ENCODE measurements at places on chromosomes 13 and 19.

GRCh38 chr19:5775668-5776309 is 8.8 kb downstream of the PRR22 start:
- DNase-seq, result peak; percentile 82

DNA sequence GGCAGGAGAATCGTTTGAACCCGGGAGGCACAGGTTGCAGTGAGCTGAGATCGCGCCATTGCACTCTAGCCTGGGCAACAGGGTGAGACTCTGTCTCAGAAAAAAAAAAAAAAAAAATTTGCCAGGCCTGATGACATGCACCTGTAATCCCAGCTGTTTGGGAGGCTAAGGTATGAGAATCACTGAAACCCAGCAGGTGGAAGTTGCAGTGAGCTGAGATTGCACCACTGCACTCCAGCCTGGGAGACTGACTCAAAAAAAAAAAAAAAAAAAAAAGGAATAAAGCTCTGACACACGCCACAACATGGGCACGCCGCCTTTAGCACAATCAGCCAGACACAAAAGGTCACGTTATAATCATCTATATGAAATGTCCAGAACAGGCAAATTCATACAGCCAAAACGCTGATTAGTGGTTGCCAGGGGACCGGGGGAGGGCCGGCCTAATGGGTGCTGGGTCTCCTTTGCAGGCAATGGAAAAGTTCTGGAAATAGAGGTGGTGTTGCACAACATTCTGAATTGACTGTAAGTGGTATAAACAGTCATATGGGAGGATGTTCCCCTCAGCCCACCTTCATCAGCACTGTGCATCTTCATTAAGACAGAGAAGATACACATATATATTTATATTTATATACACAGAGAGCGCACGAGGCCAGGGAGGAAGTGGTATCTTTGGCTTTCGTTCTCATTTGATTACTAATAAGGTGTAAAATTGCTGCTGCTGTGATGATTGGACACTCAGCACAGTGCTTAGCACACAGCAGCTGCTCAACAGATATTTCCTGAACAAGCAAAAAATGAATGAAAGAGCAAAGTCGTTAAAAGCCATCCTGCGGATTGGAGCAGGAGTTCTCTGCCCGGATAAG is 3.8 kb downstream of the HSPBP1 start:
- no peak for DNase-seq

DNA sequence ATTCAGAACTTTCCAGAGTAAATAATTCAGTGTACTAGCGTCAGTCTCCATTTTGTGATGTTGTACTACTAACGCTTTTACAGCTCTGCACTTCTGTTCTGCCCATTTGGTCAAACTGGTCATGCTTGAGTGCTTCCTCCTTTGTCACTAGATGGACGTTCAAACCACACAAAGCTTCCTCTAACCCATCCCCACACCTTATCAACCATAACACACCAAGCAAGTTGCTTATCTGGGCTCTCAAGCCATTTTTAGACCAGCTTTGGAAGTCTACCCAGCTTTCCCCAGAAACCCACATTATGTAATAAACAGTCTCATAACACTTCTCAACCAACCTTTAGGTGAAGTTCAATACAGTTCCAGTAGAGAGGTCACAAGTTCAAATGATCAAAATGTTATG is 2.3 kb upstream of the ZNF347 start:
- no peak for DNase-seq

DNA sequence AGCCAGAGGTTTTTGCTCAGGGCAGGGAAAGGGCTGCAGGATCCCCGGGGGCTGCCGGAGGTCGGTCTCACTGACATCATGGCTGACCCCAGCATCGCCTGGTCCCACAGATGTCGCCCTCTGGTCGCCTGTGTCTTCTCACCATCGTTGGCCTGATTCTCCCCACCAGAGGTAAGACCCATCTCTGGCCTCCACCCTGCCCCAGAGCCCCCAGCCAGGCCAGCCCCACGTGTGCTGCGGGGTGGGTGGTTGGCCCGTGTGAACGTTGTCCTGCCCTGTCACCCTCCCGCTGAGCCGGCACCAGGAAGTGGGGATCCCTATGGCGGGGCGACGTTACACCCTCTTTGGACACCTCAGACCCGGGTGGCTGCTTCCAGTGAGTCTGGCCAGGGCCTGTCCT is 906 bp downstream of the FXYD5 start:
- no peak for DNase-seq

GRCh38 chr13:36513266-36513665 is 81.0 kb downstream of the CCNA1 start:
- DNase-seq, result no peak

GRCh38 chr13:48536621-48537250 is 3.9 kb upstream of the RCBTB2 start:
- no peak for DNase-seq

DNA sequence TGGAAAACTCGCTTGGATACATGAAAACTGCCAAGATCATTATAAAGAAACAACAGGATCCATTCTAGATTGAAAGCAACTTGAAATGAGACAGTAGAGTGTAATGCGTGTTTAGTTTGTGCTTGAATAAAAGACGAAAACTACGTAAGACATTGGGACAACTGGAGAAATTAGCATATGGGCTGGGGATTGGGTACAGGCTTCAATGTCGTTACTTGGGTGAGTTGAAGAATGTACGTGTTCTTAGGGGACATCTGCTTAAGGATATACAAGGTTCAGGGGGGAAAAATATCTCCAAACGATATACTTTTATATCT is 471 bp upstream of the ERVK3-1 start:
- DNase-seq, result no peak

- peak; percentile 36 for DNase-seq
These were observed 145.8 kb downstream of the KCNRG start for GRCh38 chr13:50161052-50161451.

- DNase-seq, result no peak
These were observed 311.6 kb downstream of the KCNRG start for GRCh38 chr13:50326811-50327210.

- DNase-seq, result no peak
These were observed 6.6 kb downstream of the SLITRK5 start for GRCh38 chr13:87677496-87678371.

DNA sequence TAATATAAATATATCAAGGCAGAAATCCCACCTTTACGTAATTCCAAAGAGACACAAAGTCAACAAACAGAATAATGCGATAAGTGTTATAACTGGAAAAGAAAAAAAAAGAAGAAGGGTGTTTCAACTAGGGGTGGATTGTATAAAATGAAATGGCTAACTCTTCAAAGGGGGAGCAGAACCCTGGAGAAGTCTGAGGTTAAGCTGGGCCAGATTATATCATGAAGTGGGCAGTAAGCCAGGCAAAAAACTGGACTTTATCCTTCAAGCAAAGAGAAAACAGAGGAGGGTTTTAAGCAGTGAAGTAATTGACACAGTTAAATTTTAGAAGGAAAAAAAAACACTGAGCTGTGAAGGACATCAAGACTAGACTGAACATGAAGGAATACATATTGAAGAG is 41.9 kb downstream of the TBC1D4 start:
- no peak for DNase-seq

DNA sequence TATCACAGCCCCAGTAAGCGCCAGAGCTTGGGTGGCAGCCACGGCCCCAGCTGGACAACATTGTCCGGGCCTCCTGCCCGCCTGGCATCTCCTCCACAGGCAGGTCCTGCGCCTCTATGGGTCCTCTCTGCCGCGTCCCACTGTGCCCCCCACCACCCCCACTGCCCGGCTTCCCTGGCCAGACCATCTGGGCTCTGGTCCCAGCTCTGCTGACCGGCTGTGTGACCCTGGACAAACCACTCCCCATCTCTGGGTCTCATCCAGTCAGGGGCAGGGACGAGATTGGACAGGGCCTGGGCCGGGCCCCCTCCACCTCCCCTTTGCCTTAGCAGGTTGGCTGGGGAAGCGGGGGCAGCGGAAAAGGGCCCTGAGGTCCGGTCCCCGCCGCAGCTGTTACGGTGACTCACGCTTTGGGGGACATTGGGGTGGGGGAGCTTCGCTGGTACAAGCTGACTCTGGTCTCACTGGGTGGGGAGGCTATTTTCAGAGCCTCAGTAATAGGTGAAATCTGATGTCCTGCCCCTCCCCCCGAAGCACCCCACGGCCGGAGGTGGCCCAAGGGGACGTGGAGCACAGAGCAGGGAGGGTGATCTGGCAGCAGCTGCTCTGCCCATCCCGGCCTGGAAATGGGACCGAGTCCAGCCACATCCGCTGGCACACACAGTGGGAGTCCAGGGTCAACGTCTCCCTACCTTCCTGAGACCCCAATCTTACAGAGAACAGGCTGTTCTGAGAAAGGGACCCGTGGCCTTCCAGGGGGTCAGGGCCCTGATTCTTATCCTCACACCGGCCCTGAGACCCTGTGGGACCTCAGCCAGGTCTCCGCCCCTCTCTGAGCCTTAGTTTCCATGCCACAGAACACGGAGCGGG is 9.1 kb downstream of the NFIC start:
- DNase-seq, result peak; percentile 71

DNA sequence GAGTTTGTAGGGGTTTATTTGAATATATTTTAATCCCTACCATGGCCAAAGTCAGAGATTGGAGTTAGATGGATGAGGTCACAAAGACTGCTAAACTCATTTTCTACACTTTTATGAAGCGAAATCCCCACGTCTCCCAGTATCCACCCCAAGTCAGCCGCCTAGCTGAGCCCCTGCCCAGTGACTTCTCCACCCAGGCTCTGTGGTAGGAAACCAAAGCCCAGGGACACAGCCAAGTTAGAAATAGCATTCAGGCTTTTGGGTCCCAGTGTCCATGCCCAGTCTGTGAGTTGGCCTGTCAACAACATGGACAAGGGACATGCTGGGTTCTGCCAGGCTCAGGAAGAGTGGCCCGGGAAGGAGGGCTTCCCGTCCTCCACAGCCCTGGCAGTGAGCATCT is 474.0 kb downstream of the FOXO1 start:
- DNase-seq, result no peak

- DNase-seq, result peak; percentile 86
These were observed 17.7 kb upstream of the SPACA4 start for GRCh38 chr19:48588670-48589401.

GRCh38 chr19:4693471-4694121 is 23.5 kb upstream of the MYDGF start:
- no peak for DNase-seq

- no peak for DNase-seq
These were observed 56.2 kb upstream of the MYCBP2 start for GRCh38 chr13:77383097-77383496.

- no peak for DNase-seq
These were observed 200.3 kb downstream of the DIAPH3 start for GRCh38 chr13:59963383-59963782.

GRCh38 chr13:67353031-67353430 is 122.9 kb upstream of the PCDH9 start:
- DNase-seq, result no peak

GRCh38 chr19:43798546-43799409 is 3.5 kb downstream of the LYPD5 start:
- peak; percentile 27 for DNase-seq

DNA sequence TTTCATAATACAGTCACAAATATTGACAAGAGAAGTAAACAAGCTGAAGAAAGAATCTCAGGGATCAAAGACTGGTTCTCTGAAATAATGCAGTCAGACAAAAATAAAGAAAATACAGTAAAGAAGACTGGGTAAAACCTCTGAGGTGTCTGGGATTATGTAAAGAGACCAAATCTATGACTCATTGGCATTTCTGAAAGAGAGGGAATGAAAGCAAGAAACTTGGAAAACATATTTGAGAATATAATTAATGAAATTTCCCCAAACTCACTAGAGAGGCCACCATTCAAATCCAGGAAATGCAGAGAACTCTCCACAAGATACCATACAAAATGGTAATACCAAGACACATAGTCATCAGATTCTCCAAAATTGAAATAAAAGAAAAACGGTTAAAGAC is 53.0 kb upstream of the GPC6 start:
- no peak for DNase-seq

- DNase-seq, result no peak
These were observed 1.9 kb downstream of the RETN start for GRCh38 chr19:7670790-7671189.

GRCh38 chr19:48897181-48897580 is 1.4 kb downstream of the TULP2 start:
- DNase-seq, result no peak

DNA sequence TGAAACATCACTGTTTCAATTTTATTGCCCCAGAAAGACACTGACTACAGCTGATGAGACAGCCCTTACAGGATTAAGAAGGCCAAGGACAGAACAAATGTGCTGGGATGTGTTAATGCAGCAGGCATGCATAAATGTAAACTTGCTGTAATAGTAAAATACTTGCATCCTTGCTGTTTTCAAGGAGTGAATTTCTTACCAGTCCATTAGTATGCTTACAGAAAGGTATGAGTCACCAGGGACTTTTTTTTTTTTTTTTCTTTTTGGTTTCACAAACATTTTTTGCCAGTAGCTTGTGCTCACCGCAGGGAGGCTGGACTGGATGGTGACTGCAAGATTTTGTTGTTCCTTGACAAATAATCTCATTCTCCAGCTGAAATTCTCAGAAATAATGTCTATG is 55.1 kb downstream of the GPR180 start:
- peak; percentile 91 for DNase-seq

- DNase-seq, result peak; percentile 17
These were observed 1017.4 kb downstream of the EFNB2 start for GRCh38 chr13:105518086-105518485.

- DNase-seq, result no peak
These were observed 38.1 kb downstream of the CCDC169 start for GRCh38 chr13:36259361-36260137.

DNA sequence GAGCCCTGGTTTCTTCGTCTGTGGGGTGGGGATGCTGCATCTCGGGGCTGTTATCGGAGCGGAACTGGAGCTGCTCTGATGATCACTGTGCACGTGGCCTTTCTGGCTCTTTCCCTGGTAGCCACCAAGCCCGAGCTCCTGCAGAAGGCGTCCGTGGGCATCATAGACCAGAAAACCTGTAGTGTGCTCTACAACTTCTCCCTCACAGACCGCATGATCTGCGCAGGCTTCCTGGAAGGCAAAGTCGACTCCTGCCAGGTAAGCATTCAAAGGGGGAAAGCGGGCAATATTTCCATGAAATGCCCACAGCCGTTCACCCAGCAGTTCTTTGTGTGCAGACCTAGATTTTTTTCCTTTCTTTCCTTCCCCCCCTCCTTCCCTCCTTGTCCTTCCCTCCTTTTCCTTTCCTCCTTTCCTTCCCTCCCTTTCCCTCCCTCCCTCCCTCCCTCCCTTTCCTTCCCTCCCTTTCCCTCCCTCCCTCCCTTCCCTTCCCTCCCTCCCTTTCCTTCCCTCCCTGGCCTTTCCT is 9.4 kb downstream of the TIMM13 start:
- DNase-seq, result no peak

DNA sequence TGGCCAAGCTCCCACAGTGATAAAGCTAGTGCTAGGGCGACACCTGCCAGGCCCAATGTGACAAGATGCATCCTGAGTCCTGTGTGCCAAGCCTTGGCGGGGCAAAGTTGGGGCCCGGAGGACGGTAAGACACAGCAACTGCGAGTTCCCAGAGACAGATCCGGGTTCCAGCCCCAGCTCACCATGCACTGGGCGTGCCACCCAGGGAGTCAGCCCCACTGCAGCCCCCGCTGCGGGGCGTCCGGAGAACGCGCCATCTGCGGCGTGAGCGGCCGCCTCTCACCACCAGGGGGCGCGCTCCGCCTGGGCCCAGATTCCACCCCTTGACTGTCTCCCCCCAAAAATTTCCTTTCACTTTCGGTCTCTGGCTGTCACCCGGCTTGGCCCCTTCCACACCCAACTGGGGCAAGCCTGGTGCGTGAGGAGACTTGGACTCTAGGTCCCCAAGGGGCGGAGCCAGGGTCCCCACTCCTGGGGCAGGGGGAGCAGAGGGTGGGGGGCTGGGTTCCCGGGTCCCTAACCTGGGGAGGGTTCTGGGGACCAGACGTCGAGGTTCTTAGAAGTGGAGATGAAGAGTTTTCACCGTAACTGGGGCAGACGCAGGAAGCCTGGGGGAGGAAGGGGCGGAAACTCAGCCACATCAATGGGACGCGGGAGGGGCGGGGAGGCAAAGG is at the start of gene FLT3LG:
Gene FLT3LG, plus strand, starts transcription at position 348 of the 674 bp plus-strand sequence. CDS start 425 bp downstream, outside the sequence.
- DNase-seq, result peak; percentile 85
